ENCODE measurements at places on chromosomes 1 and 21. TPM values are rescaled to one million over a fixed set of nuclear protein-coding genes. Genes with fewer than 3 reads are reported as not detected.
A peak's percentile ranks its signal among the peaks of the same experiment; 100 is the strongest.

The PTGS2 gene
- total RNA-seq: not detected

The SFT2D2 gene
- 52.9 TPM for total RNA-seq

The SHE gene
- 0.19 TPM for total RNA-seq

The BSND gene
- total RNA-seq: not detected

The UTP11 gene
- total RNA-seq: 41.2 TPM

The AKR7A2 gene
- total RNA-seq: 75.7 TPM

The ZSWIM5 gene
- total RNA-seq: 13.1 TPM

The NEGR1 gene
- 1.1 TPM for total RNA-seq

DNA sequence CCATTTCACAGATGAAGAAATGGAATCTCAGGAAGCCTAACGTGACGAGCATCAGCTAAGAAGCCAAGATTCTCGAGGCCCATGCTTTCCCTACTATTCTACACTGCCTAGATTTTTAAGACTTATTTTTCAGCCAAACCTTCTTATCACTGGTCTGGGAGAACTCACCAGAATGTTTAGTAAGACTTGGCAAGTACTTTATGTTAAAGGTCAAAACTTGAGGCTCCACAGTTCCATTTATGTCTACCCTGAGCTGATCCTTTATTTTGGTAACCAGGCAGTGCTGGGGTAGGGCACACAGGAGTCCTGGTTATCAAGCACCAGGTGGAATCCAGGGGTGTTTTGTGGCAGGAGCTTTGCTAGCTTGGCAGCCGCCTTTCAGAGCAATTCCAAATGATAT, 16.8 kb downstream of the PLXNA2 start:
- DNase-seq: no peak
- H3K36me3 ChIP-seq: peaks cover 8% of the 10 kb centered on the region
- peaks cover 78% of the 10 kb centered on the region for H3K4me1 ChIP-seq
- H3K27me3 ChIP-seq: no peaks in the 10 kb centered on the region

DNA sequence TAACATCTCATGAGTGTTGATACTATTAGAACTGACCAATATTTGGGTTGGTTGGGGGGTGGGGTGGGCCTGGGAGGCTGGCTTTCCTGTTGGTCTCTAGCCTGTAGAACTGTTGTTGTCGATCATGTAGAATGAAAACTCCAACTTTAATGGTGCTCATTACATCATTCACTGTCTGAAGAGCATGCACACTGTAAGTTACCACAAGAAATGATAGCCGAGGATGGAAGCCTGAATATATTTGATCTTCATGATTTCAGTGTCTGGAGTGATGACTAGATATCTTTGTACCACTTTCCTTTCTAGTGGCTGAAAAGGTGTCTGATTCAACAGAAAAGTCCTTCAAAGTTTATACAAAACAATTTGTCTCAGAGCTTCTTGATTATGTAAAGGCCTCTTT, 123.6 kb downstream of the XCL2 start:
- peaks cover 3% of the 10 kb centered on the region for H3K36me3 ChIP-seq
- no peak overlapping the region for H3K4me3 ChIP-seq
- no peak for DNase-seq

DNA sequence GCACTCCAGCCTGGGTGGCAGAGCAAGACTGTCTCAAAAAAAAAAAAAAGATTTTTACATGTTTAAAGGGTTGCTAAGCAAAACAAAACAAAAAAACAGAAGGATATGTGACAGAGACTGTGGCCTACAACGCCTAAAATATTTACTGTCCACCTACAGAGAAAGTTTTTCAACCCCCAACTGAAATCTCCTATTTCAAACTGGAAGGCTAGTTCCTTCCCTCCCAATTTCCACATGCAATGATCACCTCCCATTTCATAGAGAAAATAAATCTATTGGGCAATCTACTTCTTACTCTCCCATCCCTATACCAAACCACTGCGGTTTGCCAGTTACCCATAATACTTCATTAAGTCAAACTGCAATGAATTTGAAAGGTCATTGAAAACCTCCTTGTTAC, 74.2 kb downstream of the ST3GAL3 start:
- no peak for DNase-seq
- H3K36me3 ChIP-seq: peaks cover 33% of the 10 kb centered on the region
- H3K4me3 ChIP-seq: no peak overlapping the region
- H3K27me3 ChIP-seq: no peaks in the 10 kb centered on the region

- no peaks in the 10 kb centered on the region for H3K4me1 ChIP-seq
- no peaks in the 10 kb centered on the region for H3K27me3 ChIP-seq
- no peak overlapping the region for H3K4me3 ChIP-seq
- H3K36me3 ChIP-seq: no peaks in the 10 kb centered on the region
- no peak overlapping the region for H3K27ac ChIP-seq
- no peak for DNase-seq
These were observed 63.6 kb upstream of the TNFSF18 start for GRCh38 chr1:173114346-173114745.

GRCh38 chr1:81446000-81446669, 354.6 kb upstream of the ADGRL2 start:
- no peaks in the 10 kb centered on the region for H3K27me3 ChIP-seq
- peaks cover 3% of the 10 kb centered on the region for H3K36me3 ChIP-seq

DNA sequence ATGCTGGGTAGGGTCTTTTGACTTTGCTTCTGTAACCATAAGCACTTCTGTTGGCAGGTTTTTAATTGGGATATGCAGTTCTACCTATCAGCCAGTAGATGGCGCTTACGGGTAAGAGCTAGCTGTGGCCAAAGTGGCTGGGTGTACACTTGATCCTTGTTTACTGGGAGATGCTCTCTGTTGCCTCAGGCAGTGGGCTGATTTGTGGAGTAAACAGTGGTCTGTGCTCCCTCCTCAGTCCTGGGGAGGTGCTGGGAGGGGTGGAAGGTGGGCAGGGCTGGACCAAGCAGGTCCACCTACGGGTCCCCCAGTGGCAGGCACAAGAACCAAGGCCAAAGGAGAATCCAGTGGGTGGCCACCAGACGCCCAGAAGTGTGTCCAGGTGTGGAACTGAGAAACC, 43.4 kb downstream of the RALGPS2 start:
- no peak overlapping the region for H3K4me3 ChIP-seq
- H3K4me1 ChIP-seq: no peaks in the 10 kb centered on the region
- no peaks in the 10 kb centered on the region for H3K27me3 ChIP-seq

- no peak overlapping the region for H3K27ac ChIP-seq
- H3K27me3 ChIP-seq: no peaks in the 10 kb centered on the region
- DNase-seq: no peak
- no peaks in the 10 kb centered on the region for H3K36me3 ChIP-seq
These were observed 607.8 kb downstream of the NCAM2 start for GRCh38 chr21:21606041-21606440.

DNA sequence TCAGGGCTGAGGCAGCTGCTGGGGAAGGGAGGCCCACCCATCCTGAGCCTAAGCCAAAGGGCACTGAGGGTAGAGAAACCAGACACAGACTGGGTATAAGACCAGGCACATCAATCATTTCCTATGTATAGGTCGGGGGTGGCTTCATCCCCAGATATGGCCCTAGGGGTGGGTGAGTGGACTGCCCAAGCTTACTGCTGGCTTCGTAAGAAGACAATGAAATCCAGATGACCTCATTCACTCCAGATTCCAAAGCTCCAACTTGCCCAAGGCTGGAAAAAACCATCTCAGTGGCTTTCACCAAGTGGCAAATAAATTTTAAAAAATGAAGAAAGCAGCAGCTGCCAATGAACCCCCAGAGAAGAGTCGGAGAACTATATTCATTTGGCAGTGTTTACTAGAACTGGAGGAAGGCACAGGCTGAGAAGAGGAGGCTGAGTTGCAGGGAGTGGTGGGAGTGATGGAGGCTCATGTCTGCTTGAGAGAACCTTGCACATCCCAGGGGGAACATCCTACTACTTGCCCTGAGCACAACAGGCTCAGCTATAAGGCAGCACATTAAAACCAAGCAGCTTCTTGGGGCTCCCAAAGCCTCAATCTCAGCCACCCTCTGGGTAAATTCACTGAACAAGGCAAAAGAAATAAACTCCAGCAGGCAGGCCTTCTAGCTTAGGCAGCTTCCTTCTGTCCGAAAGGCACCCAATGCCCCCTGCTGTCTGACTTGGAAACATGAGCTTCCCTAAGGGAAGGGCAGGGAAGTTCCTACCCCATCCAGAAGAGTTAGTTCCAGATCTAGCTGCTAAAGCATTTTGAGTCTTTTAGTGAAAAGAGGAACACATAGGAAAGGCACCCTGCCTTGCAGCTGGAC, 14.1 kb downstream of the PEA15 start:
- H3K4me1 ChIP-seq: peaks cover 16% of the 10 kb centered on the region
- peak overlapping the region; percentile 4 for H3K27ac ChIP-seq
- H3K4me3 ChIP-seq: no peak overlapping the region
- H3K27me3 ChIP-seq: no peaks in the 10 kb centered on the region

DNA sequence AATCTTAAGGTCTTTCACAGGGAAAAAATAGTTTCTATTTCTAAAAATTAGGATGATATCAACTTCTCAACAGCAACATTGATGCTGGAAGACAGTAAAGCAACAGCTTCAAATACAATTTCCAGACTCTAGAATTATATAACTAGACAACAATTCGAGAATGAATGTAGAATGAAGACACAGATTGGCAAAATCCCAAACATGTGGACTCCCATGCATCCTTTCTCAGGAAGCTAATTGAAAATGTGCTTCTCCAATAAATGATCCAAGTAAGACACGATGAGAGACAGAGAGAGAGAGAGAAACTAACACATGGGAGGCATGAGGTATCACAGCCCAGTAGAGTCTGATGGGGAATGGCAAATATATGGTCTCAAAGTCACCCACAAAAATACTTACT, 21.5 kb upstream of the SIM2 start:
- H3K27ac ChIP-seq: no peak overlapping the region
- H3K4me1 ChIP-seq: peaks cover 10% of the 10 kb centered on the region
- DNase-seq: no peak

- no peaks in the 10 kb centered on the region for H3K27me3 ChIP-seq
- no peaks in the 10 kb centered on the region for H3K4me1 ChIP-seq
- no peaks in the 10 kb centered on the region for H3K36me3 ChIP-seq
- no peak overlapping the region for H3K4me3 ChIP-seq
- no peak overlapping the region for H3K27ac ChIP-seq
These were observed 338.7 kb downstream of the LRRIQ3 start for GRCh38 chr1:73859227-73859626.

- no peaks in the 10 kb centered on the region for H3K4me1 ChIP-seq
- no peaks in the 10 kb centered on the region for H3K27me3 ChIP-seq
- no peak overlapping the region for H3K27ac ChIP-seq
- no peak overlapping the region for H3K4me3 ChIP-seq
- no peaks in the 10 kb centered on the region for H3K36me3 ChIP-seq
These were observed 8.7 kb upstream of the PPP1R8 start for GRCh38 chr1:27821761-27822315.

DNA sequence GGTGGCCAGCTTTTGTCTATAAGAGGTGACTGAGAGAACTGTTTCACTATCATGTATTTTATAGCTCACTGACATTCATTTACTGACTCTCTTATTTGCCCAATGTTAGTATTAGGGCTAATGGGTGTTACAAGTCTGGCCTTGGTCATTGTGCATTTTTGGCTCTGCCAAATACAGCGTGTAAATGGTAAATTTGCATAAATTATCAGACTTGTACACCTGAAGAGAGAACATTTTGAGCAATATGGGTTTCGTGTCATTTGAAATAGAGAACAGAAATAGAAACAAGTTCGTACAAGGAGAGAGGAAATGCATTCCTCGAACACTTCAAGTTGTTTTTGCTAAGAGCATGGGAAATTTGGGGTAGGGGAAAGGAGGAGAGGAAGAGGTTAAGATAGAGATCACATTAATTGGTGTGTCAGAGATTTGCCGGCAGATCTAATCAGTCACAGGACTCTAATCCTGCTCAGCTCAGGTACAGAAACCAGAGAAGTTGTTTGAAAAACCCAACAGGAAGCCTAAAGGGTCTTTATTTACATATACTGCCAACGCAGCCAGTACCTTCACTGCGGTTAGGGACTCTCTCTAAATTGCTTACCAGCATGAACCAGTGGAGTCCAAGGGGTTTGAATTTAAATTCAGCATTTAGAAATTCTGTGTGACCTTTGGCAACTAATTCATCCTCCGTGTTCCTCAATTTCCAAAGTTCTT, 261.5 kb downstream of the GPATCH2 start:
- no peaks in the 10 kb centered on the region for H3K36me3 ChIP-seq
- H3K4me1 ChIP-seq: no peaks in the 10 kb centered on the region
- no peak overlapping the region for H3K4me3 ChIP-seq
- DNase-seq: no peak

- DNase-seq: no peak
- no peak overlapping the region for H3K27ac ChIP-seq
- peaks cover 40% of the 10 kb centered on the region for H3K4me1 ChIP-seq
- H3K27me3 ChIP-seq: peaks cover 95% of the 10 kb centered on the region
These were observed 270.2 kb downstream of the FOXD2 start for GRCh38 chr1:47708019-47708535.

GRCh38 chr1:34740161-34740868, 14.5 kb upstream of the GJB5 start:
- no peak overlapping the region for H3K27ac ChIP-seq
- H3K36me3 ChIP-seq: no peaks in the 10 kb centered on the region

- H3K27me3 ChIP-seq: no peaks in the 10 kb centered on the region
- H3K4me3 ChIP-seq: no peak overlapping the region
- no peak overlapping the region for H3K27ac ChIP-seq
- no peaks in the 10 kb centered on the region for H3K4me1 ChIP-seq
- no peak for DNase-seq
These were observed 187.2 kb downstream of the FGGY start for GRCh38 chr1:59484096-59484495.

DNA sequence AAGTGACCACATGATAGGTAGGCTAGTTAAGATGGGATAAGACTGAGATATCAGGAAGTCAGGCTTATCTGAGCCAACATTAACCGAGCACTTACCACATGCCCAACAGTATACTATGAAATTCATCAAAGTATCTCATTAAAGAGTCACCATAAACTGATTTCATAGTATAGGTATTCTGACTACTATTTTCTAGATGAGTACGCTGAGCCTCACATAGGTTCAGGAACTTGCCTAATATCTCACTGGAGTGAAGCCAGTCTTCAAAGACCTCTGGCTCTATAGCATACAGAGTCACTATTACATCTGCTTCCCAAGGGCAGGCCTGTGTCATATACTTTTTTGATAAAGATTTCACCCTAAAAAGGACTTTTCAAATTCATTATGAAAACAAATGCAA, 115.6 kb upstream of the NGF start:
- H3K4me3 ChIP-seq: no peak overlapping the region
- H3K27me3 ChIP-seq: peaks cover 1% of the 10 kb centered on the region
- no peak for DNase-seq
- no peaks in the 10 kb centered on the region for H3K36me3 ChIP-seq

DNA sequence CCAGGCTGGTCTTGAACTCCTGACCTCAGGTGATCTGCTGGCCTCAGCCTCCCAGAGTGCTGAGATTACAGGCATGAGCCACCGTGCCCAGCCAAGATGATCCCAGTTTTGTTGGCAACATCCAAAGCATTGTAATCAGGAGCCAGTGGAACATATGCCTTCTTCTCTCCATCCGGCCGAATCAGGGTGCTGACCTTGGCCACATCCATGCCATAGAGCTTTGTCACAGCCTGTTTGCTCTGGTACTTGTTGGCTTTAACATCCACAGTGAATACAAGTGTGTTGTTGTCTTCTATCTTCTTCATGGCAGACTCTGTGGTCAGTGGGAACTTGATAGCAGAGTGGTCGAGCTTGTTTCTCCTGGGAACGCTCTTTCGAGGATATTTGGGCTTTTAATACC, 17.1 kb downstream of the TNFRSF8 start:
- H3K27ac ChIP-seq: no peak overlapping the region
- H3K4me1 ChIP-seq: peaks cover 3% of the 10 kb centered on the region
- no peaks in the 10 kb centered on the region for H3K36me3 ChIP-seq
- DNase-seq: no peak
- H3K27me3 ChIP-seq: peaks cover 13% of the 10 kb centered on the region
- H3K4me3 ChIP-seq: no peak overlapping the region
